ENCODE measurements at places on chromosomes 12 and 14.

DNA sequence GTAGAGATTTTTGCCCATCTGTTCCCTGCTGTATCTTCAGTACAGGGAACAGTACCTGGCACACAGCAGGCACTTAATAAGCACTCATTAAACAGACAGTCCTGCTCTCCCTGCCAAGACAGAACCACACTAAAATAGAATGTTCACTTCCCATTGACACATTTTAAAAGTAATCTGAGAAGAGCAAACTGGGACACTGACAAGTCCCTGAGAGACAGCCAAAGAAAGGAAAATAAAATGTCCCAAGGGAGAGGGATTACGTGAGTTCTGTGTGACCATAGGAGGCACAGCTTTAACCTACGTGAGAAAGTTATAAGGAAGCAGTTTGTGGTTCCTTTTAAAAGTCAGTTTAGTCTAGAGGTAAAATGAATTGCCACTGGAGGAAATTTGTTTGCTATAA, 43.9 kb upstream of the SYCP3 start:
- no peak for DNase-seq

DNA sequence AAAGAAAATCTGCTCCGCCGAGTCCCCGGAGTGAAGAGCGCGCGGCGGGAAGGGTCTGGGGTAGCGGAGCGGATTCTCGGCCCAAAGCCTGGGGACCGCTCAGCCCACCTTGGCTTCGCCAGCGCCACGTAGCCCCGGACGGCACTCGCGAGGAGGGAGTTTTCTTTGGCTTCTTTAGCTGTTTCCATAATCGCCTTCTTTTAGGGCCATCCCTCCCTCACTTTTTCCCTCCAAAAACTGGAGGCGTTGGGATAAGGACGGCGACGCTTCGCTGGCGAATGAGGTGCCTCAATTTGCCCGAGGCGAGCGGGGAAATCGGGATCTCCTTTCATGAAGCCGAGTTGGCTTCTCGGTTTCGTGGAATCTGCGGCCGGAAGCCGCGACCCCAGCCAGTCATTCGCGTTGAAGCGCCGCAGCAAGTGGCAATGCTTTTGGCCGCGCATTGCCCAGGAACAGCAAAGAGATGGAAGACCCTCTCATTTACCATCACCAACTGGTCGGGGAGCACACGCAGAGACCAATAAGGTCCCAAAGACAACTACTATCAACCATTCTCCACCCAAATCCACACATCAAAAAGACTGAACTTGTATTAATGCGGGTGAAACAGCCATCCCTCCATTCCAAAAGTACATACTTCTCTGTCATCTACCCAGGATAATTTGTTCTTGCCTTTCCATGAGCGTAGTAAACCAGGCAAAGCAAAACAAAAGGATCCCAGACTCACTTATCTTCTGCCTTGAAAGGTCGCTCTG, 8.4 kb upstream of the SIX1 start:
- no peak for DNase-seq

DNA sequence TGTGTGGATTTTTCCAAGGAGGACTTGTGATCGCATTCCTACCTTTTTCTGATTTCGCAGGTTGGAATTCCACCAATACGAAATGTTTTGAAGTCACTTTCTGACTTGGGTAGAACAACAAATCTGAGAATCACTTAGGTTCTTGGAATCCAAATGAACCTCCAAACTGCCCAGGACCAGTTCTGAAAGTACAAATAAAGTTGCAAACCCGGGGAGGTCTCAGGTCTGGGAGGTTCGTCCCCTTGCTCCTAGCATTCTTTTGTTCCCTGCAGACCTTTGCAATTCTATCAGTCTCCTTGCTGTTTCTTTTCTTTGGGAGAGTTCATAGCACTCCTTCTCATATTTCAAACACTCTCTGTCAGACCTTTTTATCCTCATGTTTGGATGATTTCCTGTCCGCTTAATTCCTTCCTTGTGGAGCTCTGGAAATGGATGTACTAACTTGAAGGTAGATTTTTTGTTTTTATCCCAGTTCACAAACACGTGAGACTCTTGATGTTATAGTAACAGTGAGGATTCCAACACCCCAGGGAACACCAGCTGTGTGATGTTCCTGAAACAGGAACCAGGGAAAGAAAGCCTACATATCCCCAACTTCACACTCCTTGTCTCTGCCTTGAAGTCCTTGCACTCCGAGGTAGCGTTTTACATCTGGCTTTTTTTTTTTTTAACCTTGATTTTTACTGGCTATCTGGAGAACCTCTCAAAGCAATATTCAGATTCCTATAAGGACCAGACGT, 70.6 kb downstream of the TMEM132C start:
- no peak for DNase-seq

DNA sequence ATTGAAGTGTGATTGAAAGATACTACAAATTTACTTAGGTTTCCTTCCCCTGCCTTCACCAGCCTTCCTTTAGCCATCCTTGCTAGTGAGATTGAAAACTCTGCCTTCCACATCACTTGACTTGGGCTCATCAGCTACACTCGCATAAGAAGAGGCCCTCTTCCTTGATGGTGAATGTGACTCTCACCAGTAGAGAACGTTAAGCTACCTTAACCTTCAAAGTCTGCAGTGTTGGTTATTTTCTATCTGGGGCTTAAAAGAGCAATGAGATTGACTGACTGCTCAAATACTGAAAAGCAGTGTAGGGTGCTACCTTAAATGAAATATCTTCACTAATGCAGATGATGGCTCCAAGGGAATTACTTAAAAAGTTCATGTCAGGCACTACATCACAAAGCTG, 271.8 kb downstream of the EGLN3 start:
- DNase-seq, result no peak

GRCh38 chr14:104801520-104802393, 856 bp downstream of the ZBTB42 start:
- no peak for DNase-seq

DNA sequence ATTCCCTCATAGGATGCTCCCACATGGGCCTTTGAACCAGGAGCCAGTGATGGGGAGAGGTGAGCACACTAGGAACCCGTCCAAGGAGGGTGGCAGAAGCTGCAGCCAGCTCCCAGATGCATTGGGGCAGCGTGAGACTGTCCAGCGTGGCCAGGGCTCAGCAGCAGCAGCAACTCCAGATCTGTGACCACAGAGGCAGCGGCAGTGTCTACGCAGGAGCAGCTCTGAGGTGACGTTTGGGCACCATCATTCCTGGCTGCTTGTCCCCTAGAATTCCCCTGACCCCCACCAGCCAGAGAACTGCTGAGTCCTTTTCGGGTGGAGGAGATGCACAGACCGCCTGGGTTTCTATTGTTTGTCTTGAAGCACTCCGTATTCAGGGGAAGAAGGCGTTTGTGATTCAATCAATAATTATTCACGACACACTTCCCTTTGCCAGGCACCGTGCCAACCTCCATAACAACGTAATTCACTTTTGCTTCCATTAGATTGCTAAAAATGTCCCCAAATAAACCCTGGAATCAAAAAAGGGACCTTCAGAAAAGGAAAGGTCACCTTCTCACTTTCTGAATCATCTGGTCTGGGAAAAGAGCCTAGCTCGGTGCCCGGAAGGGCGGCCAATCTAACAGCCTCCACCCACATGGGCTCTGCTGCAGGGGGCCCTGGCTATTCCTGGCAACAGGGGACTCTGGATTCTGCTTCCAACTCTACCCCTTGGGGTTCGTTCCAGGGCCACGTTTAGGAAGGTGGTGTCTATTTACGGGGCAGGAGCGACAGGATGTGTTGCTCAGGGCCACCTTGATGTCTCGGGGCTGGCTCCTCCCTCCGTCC, 11.4 kb upstream of the BDKRB2 start:
- DNase-seq, result no peak

DNA sequence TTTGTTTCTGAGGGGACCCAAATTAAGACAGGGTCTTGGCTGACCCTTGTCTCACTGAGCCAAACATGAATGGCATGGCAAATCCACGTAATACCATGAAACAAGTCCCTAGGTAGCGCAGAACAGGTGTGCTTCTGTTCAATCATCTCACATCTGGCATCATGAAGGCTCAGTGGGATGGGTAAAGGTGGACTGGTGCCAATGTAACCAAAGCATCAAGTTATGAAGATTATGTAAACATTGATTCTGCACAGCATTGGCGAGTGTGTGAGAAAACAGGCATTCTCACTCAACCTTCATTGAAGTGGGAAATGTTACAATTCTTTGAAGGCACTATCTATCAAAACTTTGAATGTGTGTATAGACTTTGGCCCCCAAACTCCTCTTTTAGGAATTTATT, 41.9 kb downstream of the PTGER2 start:
- no peak for DNase-seq

- no peak for DNase-seq
Measured at GRCh38 chr14:95485222-95485819, 31.1 kb downstream of the SYNE3 start.

- no peak for DNase-seq
Measured at GRCh38 chr14:87349921-87350320, 643.1 kb downstream of the GALC start.

DNA sequence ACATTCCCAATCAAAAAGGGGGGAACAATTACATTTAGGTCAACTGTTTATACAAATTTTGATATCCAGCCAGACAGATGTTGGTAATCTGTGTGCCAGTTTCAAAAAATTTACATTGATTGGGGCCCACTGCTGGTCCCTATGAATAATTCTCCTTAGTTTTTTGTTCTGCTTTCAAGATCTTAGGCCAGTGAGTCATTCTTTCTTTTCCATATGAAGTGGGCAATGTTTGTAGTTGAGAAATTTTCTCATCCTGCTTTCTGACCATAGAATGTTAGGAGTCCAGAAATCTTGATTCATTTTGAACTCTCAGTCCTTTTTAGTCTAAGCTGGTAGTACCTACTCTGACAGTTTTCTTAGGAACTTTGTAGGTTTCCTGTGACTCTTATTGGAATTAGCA, 244.3 kb downstream of the DIO2 start:
- no peak for DNase-seq

DNA sequence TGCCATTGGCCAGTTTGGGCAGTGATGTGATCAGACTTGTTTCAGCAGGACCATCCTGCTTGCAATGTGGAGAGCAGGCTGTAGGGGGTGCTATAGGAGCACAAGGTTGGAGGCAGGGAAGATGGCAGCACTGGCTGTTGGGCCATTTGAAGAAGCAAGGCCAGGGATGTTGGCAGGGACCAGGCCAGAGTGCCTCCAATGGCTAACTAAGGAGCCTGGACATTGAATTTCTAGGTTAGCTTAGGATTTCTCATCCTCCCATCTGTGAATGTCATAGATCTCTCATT, 23.5 kb downstream of the FGF23 start:
- peak; percentile 15 for DNase-seq

GRCh38 chr12:63821781-63822251, 22.7 kb upstream of the SRGAP1 start:
- no peak for DNase-seq

DNA sequence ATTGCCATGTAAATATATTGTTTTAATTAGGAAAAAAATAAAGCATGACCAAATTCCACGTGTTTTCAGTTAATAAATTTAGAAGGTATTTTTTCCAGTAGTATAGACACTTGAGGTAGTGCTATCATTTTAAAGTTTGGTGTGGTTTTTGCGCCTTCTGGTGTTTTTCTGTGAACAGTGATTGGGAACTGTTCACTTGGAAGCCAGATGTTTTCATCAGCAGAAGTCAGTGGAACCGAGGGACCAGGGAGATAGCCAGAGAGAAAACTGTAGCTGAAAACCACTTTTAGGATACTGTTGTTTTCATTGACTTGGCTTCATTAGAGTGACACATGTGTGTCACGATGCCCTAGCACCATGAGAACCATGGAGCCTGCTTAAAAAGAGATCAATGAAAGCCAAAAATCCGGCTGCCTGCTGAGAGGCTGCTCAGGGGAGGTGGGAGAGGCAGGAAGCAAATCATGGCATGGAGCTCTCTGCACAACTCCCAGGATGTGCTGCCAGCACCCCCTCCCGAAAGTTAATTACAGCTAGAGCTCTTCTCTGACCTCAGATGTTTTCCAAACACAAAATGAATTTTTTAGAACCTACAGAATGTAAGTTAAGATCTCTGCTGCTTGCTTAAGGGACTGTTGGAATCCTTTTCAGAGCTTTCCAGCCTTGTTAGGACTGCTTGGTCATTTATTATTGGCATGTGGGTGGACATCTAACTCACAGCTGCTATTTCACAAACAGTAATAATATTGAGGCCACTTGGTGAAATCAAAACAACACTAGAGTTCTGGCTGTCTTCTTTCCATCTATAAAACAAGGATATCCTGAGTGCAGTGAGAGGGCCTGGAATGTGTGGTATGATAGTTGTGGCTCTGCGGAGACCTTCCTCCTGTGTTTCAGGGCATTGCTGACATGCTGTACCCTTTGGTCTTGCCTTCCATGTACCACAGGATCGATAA, 192.3 kb downstream of the ANO4 start:
- DNase-seq, result no peak

- no peak for DNase-seq
Measured at GRCh38 chr12:27319848-27320247, 12.8 kb upstream of the BMAL2 start.

GRCh38 chr14:100741966-100742365, 15.3 kb downstream of the DLK1 start:
- DNase-seq, result no peak

DNA sequence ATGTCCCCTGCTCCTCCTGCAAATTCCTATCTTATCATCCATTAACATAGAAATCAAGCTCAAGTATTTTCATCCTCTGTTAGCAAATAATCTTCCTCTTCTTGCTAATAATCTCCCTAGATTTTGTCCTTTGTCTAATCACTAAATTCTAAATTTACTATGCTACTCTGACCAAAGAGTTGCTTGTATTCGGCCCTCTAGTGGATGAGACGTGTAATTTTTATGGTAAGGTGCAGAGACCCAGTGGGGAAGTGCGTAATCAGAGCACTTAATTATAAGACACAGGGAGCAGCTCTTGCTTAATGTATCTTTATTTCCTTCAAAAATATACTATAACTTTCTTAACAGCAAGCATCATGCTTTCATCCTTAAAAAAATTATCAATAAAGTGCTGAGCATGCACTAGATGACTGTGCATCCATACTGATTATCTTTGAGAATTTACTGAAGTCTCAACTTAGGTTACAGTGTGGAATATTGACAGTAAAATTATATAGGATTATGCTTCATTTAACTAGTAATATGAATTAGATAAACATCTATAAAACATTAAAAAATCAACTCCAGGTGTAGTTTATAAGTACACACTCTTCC, 212.6 kb downstream of the SLC16A7 start:
- DNase-seq, result no peak
